ENCODE measurements at places on chromosomes 16 and 17.
A peak's percentile ranks its signal among the peaks of the same experiment; 100 is the strongest.

DNA sequence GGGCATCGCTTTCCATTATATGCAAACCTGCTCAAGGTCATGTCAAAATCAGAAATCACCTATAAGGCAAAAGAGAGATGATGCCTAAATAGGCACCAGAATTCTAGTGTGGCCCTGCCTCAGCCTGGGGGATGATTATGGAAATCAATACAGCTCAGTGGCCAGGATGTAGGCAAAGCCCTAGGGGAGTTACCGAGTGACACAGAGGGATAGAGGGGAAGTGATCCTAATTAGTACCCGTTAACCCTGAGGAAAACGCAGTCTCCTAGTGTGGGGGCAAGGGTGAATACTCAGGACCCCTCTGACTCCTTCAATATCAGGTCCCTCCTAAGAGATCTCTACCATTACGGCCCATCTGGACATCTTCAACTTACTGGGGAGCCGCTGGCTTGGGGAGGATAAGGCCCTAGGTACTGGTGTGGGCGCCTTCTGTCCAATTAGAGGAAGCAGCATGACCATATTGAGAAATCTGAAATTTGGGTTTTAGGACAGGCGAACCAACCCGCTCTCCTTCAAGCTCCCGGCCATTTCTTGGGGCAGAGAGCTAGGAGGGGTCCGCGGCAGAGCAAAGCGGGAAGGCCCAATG is 725 bp downstream of the NT5C3B start:
- DNase-seq = no peak

DNA sequence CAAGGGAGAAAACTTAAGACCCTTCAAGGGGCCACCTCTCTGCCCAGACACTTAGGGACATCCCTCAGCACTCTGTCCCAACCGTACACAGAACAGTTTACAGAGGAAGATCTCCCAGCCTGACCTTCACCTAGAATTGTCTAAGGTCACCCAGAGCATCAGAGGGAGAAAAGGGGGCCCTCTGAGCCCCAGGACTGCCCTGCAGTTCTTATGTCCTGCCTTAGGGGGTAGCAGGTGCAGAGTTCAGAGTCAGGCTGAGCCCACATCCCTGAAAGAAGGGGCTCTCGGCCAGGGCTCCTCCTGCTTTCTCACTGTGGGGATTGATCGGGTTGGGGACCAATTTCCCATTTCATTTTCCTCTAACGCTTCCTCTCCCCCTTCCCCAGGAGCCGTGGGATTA is 15.4 kb downstream of the CA4 start:
- no peak for DNase-seq

DNA sequence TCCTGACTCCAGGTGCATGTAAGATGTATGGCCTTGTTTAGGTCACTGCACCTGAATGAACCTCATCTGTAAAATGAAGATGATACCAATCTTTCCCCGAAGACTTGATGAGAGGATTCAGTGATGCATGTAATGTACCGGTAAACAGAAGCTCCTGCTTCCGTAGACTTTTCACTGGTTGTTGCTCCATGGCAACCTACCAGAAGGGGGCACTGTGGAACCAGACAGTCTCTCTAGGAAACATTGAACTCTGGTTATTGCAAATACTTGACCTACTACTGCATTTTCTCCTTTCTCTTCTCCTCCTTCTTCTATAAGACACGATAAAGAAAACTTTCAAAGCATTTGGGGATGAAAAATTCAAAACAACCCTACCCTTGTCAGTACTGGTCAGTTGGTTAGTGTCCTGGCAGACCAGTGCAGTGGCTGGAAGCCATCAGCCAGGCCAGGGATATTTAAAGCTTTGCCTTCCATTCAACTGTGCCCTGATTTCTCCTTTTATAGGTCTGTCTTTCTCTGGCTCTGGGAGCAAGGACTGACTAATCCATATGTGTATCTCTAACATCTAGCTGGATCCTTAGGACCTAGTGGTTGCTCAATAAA is 667.4 kb upstream of the SALL1 start:
- no peak for DNase-seq

DNA sequence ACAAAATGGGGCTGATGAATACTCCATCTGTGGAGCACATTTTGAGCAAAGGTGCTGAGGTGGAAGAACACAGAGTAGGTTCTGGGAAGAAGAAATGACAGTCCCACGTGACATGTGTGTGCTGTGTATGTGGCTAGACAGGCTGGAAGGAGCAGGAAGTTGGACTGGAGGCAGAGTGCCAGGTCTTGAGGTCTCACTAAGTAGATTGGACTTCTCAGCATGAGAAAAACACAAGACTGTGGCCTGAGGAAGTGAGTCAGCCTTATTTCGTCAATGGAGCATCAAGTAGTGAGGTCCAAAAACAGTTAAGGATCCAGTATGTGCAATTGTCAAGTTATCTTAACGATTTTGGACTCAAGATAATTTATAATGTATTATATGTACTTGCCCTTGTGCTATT is 736.5 kb downstream of the KCNJ2 start:
- no peak for DNase-seq

GRCh38 chr17:65365169-65365568 is 196.3 kb downstream of the AXIN2 start:
- no peak for DNase-seq

- peak; percentile 15 for DNase-seq
Observed at GRCh38 chr17:78414178-78415162, 36.0 kb downstream of the PGS1 start.

DNA sequence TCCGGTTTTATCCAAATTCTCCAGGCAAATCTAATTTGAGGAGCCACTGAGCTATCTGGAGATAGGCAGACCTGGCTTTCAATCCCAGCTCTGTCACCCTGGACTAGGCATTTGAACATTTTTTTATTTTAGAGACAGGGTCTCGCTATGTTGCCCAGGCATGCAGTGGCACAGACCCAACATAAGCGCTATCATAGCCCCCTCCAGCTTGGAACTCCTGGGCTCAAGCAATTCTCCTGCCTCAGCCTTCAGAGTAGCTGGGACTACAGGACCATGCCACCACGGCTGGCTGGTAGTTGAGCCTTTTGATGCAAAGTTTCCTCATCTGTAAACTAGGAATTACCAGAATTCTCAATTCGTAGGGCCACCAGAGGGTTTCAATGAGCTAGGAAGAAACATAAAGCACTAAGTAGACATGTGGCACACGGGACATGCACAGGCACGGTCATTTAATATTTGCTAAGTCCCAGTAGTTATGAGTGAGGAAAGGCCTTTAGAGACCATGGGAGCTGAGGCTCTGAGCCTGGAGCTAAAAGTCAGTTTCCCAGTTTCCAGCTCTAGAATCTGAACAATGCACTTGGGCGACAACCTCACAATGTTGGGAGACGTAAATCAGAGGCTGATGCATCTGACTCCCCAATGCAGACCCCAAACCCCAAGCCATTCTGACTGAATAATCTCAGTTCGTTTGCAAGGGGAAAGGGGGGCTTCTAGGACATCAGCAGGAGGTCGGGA is 1.1 kb downstream of the ELOB start:
- DNase-seq = no peak

DNA sequence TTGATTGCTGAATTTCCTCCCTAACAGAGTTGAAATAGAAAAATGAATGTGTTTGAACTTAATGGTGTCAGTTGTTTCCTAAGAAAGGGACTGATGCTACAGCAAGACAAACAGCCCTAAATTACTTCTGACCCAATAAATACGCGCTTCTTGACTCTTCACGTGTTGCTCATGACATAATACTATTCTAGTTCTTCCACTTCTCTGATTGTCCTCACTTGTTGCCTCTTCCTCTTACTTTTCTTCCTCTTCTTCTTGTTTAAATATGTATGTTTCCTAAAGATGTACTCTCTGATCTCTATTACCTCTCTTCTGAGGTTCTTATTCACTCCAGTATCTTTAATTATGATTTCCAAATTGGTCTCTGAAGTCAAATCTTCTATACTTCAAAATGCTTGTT is 32.4 kb downstream of the RNF43 start:
- DNase-seq = no peak

- DNase-seq = no peak
Observed at GRCh38 chr17:78146881-78147280, 696 bp downstream of the C17orf99 start.

DNA sequence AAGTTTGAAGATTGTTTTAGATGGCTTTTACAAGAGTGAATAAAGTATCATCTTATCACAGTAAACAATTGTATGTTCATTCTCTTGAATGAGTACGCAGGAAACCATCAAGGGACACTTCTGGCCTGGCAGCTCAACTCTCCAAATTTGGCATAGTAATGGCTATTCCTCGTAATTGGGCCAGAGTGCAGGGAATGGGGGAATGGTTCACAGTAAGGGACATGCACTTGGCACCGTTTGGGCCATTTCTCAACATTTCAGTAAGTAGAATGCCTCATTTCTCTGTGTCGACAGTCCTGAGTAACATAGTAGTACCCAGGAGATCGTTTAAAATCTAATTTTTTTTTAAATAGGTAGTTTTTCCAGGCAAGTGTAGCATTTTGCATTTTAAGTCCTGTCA is 309.6 kb downstream of the KCNJ2 start:
- DNase-seq = no peak

- no peak for DNase-seq
Observed at GRCh38 chr17:59649886-59650285, 30.2 kb downstream of the CLTC start.

DNA sequence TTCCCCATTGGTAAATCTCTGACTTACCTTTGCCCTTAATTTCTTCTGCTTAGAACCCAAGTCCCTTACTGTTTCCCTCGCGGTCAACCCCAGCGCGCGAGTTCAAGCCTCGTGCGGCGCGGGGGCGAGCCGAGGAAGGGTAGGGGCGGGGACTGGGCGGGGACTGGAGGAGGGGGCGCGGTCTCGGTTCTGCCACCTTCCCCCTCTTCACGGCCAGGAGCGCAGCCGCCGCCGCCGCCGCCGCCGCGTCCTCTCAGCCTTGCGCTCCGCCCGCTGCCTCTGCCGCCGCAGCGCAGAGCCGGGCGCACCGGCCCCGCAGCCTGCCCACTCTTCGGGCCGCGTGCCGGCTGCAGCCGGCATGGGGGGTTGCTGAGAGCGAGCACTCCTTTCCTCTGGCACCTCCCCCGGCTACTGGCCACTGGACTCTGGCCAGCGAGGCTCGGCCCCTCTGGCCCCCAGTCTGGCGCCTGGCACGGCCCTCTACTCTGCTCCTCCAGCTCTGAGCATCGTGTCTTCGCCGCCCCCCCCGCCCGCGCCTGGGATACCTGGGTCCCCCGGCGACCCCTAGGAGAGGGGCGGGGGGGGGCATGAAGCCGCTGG is at the start of gene RAPGEFL1:
TSS of gene RAPGEFL1 (plus strand) at position 196 of the 600 bp plus-strand sequence. CDS start at position 588, 392 bp downstream.
- peak; percentile 69 for DNase-seq

DNA sequence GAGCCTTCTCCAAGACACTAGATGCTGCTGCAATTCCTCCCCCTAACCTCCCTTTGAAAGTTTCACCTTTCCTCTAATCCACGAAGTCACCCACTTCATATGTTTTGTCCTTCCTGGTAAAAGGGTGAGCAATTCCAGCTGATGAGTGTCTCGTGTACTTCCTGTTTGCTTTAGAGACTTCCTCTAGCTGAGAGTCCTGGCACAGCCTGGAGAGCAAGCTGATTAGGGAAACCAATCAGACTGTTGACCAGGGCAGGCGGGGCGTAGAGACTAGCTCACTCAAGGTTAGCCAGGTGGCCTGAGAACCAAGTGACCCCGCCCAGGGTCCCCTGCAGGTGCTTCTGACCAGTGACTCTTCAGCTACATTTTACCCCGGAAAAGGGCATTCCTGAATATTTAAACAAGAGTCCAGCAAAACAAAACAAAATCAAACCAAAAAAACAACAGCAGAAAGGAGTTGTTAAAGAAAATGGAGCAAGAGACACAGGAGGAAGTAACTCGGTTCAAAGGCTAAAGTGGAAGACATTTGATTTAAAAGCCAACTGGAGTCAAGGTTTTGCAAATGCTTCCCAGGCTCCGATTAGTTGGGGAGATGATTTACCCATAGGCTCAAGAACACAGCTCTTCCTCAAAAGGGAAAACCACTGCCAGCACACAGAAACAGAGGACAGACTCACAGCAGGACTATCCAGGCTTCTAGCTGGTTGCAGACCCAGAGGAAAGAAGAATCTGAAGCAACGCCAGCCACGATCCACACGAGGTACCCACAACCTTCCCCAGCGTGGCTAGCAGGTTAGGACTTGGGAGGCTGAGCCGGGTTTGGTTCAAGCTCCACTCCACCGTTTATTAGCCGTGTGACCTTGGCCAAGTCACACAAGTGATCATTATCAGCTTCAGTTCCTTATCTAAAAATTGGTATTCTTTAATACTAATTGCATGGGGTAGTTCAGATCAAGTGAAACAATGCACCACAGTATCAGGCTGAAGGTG is 13.4 kb downstream of the HSPB9 start:
- no peak for DNase-seq

GRCh38 chr17:8900626-8901585 is 33.4 kb upstream of the PIK3R6 start:
- DNase-seq = no peak

GRCh38 chr17:76232342-76232741 is 8.0 kb downstream of the RNF157 start:
- DNase-seq = no peak

- DNase-seq = no peak
Observed at GRCh38 chr17:44037471-44037870, 22.7 kb upstream of the TMEM101 start.

- DNase-seq = no peak
Observed at GRCh38 chr16:85171759-85172454, 59.6 kb upstream of the CIBAR2 start.

GRCh38 chr16:86752582-86753175 is 174.3 kb downstream of the FOXL1 start:
- no peak for DNase-seq

- DNase-seq = no peak
Observed at GRCh38 chr16:4082474-4083044, 33.7 kb downstream of the ADCY9 start.

DNA sequence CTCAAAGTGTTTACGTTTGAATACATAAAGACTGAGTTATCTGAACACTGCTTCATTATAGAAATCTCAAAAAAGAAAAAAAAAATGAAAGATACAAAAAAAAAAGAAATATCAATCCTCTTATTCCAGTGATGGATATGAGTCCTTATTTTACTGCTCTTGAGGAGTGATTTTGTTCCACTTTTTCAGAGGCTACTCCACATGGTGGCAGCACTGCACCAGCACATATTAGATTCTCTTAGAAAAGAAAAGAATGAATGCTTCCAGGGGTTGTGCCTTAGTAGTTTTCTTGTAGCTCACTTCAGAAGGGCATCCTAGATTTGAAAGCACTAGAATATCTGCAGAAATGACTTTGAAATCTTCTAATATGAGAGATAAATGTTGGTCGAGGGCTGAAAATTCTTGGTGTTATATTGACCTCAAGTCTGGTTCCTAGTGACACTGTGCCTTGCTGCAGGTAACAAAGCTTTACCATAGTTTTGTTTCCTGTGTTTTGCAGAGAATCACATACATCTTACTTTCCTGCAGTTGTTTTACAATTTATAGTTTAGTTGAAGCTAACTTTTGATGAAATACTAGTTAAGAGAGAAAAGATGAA is 25.9 kb downstream of the AP2B1 start:
- DNase-seq = no peak

All from effector memory CD4-positive, alpha-beta T cell (primary cell).